ENCODE measurements at places on chromosomes 6 and 20. TPM values are rescaled to one million over a fixed set of nuclear protein-coding genes. Genes with fewer than 3 reads are reported as not detected.

Gene SLC17A3
- 2.4 TPM for total RNA-seq

Gene RSPO4
- total RNA-seq: not detected

Gene ADGRG6
- total RNA-seq: 0.25 TPM

Gene BPIFB2
- not detected for total RNA-seq

GRCh38 chr6:53691252-53691651 is 25.7 kb upstream of the KLHL31 start:
- H3K4me1 ChIP-seq: no peaks in the 10 kb centered on the region
- H3K4me3 ChIP-seq: no peak overlapping the region
- no peak overlapping the region for H3K27ac ChIP-seq
- no peak for DNase-seq
- no peaks in the 10 kb centered on the region for H3K36me3 ChIP-seq

DNA sequence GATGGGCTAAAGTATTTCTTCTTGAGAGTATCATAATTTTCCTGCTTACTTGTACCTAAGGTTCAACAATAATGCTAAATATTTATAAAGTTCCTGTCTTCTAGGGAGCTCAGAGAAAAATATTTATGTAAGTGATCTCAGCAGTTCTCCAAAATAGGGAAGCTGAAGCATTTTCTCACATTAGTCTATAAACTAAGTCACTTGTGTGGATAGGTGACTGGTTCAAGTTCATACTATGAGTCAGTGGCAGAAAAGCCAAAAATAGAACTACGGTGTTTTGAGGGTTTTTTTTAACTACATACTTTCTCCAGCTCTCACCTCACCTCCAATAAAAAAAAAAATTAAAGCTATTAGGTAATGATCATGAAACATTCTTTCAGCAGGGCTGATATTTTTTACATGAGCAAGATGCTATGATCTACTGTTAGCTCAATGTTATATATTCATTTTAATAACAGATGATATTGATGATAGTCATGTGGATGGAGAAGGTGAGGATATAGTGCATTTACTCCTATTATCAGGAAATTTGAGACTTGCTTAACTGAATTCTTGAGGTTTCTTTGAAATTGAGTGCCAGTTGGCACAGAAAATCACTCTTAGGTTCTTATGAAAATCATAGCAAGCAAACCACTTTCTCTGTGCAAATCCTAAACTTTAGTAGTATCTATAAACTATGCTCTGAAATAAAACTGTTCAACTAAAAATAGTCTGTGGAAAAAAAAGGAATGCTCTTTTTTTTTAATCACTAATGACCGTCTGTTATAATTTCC is 4.1 kb upstream of the MOXD1 start:
- peaks cover 53% of the 10 kb centered on the region for H3K27me3 ChIP-seq
- H3K4me1 ChIP-seq: peaks cover 4% of the 10 kb centered on the region
- H3K27ac ChIP-seq: no peak overlapping the region
- DNase-seq: no peak
- H3K4me3 ChIP-seq: no peak overlapping the region

GRCh38 chr6:103707596-103708325 is 1152.0 kb downstream of the HACE1 start:
- H3K36me3 ChIP-seq: no peaks in the 10 kb centered on the region
- H3K4me1 ChIP-seq: no peaks in the 10 kb centered on the region
- H3K27ac ChIP-seq: no peak overlapping the region

DNA sequence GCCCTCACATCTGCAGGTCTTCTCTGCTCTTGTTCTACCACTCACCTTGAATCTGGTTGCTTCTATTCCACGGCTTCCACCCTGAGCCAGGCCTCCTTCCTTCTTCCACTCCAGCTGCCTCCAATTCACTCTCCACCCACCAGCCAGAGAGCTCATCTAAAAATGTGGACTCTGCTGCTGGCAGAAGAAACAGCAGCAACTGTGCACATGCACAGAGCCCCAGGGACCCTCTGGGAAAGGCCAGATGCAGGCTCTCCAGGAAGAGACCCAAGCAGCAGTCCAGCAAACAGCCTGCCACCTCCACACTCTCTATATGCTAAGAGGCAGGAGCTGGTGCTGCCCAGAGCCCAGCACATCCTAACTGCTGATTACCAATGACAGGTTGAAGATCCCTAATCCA is 162.6 kb upstream of the TOP1 start:
- no peak overlapping the region for H3K27ac ChIP-seq
- no peak overlapping the region for H3K4me3 ChIP-seq
- peaks cover 8% of the 10 kb centered on the region for H3K27me3 ChIP-seq
- DNase-seq: no peak
- H3K4me1 ChIP-seq: no peaks in the 10 kb centered on the region
- no peaks in the 10 kb centered on the region for H3K36me3 ChIP-seq

DNA sequence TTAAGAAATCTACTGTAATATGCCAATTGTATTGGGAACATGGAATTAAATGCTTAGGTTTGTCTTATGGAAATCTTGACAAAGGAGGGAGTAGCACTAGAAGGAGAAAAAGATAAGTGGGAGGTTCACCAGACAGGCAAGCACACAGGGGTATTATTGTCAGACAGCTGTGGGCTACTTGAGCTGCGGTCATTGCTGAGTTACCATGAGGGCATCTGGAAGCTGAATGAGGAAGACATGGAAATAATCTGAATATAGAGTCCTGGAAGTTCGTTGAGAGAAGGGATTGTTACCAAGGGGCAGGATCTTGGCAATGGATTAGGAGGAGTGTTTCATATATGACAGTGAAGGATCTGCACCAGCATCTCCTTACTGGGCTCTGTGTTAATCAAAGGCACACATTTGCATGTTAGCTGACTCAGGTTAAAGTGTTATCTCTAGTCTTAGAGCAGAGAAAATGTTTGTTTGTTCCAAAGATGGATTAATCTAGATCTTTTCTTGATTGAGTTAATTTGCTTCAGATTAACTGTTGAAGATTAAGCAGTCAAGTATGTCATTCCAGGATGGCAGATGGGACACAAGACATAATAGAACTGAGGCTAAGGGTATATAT is 53.0 kb upstream of the SUPT3H start:
- peaks cover 2% of the 10 kb centered on the region for H3K36me3 ChIP-seq
- H3K4me3 ChIP-seq: peak overlapping the region; percentile 45
- peaks cover 36% of the 10 kb centered on the region for H3K4me1 ChIP-seq
- no peaks in the 10 kb centered on the region for H3K27me3 ChIP-seq
- H3K27ac ChIP-seq: peak overlapping the region; percentile 97

- peaks cover 25% of the 10 kb centered on the region for H3K27me3 ChIP-seq
- no peak overlapping the region for H3K27ac ChIP-seq
- H3K4me3 ChIP-seq: no peak overlapping the region
- no peaks in the 10 kb centered on the region for H3K36me3 ChIP-seq
- no peaks in the 10 kb centered on the region for H3K4me1 ChIP-seq
These were observed 111.5 kb downstream of the LCA5 start for GRCh38 chr6:79425589-79426311.

GRCh38 chr6:15246666-15247499 is 1.0 kb downstream of the JARID2 start:
- H3K4me3 ChIP-seq: peak overlapping the region; percentile 99
- no peak for DNase-seq
- no peaks in the 10 kb centered on the region for H3K36me3 ChIP-seq
- H3K27me3 ChIP-seq: no peaks in the 10 kb centered on the region
- H3K4me1 ChIP-seq: peaks cover 43% of the 10 kb centered on the region

- no peak for DNase-seq
- peaks cover 6% of the 10 kb centered on the region for H3K4me1 ChIP-seq
- H3K27me3 ChIP-seq: peaks cover 39% of the 10 kb centered on the region
These were observed 89.7 kb downstream of the MDGA1 start for GRCh38 chr6:37607944-37608343.

DNA sequence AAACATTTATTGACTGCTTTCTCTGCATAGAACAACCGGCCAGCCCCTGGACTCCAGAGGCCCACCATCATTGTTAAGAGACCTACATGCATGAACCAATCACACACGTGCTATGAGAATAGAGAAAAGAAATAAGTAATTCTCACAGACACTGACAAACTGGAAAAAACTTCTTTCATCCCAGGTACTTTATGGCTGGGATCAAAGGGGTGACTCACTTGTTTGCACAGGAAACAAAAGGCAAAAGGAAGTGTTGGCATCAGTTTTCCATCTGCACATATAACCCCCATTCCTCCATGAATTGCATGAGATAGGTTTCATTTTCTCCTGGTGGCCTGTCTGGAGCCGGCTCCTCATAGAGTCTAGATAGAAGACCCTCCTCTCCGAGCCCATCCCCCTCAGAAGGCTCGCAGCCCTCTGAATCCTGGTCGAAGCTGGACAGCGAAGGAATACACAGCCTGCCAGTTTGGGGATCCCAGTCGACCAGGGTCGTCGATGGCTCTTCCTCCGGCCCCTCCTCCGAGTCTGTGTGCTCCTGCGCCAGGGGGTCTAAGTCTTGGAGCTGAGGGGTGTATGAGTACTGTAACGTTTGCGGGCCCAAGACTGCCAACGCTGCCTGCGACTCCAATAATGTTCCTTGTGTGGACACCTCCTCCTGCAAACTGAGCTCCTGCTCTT is 43.3 kb downstream of the IL20RA start:
- no peak overlapping the region for H3K4me3 ChIP-seq
- no peak for DNase-seq

GRCh38 chr6:111711984-111712752 is 106.5 kb upstream of the TRAF3IP2 start:
- H3K4me3 ChIP-seq: no peak overlapping the region
- H3K4me1 ChIP-seq: peaks cover 38% of the 10 kb centered on the region

DNA sequence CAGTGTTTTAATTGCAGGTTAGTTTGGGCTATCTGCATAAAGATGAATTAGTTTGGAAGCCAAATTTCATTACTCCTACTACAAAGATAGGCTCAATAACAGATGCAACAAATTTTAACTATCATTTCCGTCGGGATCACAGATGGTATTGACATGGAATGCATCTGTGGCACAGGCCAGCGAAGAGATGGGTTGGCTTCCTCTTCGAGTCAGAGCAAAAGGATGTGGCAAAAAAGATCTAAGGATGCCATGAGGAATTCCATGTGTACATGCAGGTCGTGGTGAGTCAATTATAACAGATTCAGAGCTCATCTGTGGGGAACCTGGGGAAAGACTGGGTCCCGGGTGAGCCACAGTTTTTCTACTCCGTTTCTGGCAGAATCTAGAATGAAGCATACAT is 83.0 kb upstream of the CITED2 start:
- peaks cover 1% of the 10 kb centered on the region for H3K36me3 ChIP-seq
- DNase-seq: no peak
- no peak overlapping the region for H3K27ac ChIP-seq
- H3K27me3 ChIP-seq: no peaks in the 10 kb centered on the region
- H3K4me3 ChIP-seq: no peak overlapping the region
- no peaks in the 10 kb centered on the region for H3K4me1 ChIP-seq

DNA sequence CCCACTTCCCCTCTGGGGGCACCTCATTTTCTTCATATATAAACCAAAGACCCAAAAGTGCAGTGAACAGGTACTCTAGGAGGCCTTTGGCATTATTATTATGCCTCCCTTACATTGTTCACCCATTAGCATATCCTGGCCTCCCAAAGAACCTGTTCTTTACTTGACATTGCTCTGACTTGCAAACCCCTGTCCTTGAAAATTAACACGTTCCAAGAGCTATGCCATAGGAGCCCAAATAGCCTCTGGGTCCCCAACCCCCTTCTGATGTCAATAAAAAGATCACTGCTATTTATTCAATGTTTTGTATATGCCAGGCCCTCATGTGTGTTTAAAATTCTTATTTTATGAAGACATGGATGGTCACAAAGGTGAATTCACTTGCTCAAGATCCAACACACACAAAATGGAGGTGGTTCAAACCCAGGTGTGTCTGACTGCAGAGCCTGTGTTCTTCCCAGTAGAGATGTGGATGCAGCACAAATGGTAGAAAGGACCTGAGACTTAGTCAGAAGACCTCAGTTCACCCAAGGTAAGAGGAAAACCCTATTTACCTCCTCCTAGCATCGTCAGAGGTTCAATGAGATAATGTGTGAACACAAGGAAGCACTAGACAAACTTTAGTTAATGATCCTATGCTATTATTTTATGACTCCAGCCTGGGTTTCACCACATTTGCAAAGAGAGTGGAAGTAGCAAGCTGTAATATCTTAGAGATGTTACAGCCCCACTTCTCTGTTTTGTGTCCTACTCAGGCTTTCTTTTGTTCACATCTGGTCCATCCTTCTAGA is 36.6 kb downstream of the BCL2L1 start:
- peak overlapping the region; percentile 25 for H3K4me3 ChIP-seq
- peak overlapping the region; percentile 99 for H3K27ac ChIP-seq
- no peak for DNase-seq

DNA sequence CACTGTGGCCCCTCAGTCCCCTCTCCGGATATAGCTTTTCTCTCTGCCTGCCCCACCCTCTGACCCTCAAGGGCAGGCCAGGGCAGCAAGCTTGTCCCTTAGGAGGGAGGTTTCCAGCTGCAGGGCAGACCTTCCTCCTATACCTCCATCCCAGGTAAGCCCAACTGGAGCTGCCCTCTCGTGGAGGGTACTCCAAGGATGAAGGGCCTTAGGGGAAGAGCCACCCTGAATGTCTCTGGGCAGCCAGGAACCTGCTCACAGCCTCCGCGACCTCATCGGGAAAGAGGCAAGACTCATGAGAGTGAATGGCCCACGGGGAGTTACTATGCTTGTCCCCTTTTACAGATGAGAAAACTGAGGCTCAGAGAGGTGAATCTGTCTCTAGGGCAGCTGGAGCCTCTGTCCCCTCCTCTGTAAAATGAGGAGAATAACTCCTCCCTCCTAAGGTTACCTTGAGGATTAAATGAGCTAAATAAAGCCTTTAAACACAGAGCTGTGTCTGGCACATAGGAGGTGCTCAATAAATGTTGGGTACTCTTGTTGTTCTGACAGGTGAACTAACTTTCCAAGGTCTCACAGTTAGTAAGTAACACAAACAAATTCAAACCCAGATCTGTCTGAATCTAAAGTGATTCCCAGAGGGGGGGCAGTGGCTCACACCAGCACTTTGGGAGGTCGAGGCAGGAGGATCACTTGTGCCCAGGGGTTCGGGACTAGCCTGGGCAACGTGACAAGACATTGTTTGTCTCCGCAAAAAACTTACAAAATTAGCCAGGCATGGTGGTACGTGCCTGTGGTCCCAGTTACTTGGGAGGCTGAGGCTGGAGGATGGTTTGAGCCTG is 12.1 kb downstream of the SRXN1 start:
- H3K36me3 ChIP-seq: peaks cover 3% of the 10 kb centered on the region
- peak overlapping the region; percentile 65 for H3K27ac ChIP-seq
- no peak for DNase-seq
- peaks cover 5% of the 10 kb centered on the region for H3K4me1 ChIP-seq

GRCh38 chr20:32742322-32743236 is 688 bp downstream of the COMMD7 start:
- DNase-seq: no peak
- no peaks in the 10 kb centered on the region for H3K36me3 ChIP-seq
- H3K27me3 ChIP-seq: no peaks in the 10 kb centered on the region

GRCh38 chr20:61015602-61016001 is 236.5 kb upstream of the CDH4 start:
- no peaks in the 10 kb centered on the region for H3K4me1 ChIP-seq
- H3K27me3 ChIP-seq: no peaks in the 10 kb centered on the region
- H3K27ac ChIP-seq: no peak overlapping the region
- H3K36me3 ChIP-seq: no peaks in the 10 kb centered on the region

GRCh38 chr20:45913116-45913515 is 1.2 kb upstream of the PLTP start:
- DNase-seq: no peak
- H3K27ac ChIP-seq: no peak overlapping the region
- H3K36me3 ChIP-seq: no peaks in the 10 kb centered on the region
- H3K4me3 ChIP-seq: peak overlapping the region; percentile 45
- H3K4me1 ChIP-seq: peaks cover 10% of the 10 kb centered on the region
- H3K27me3 ChIP-seq: peaks cover 22% of the 10 kb centered on the region

All from T-helper 17 cell (primary cell).